ENCODE measurements at places on chromosomes 13 and 19. TPM values are rescaled to one million over a fixed set of nuclear protein-coding genes. Genes with fewer than 3 reads are reported as not detected.

The KANK3 gene
- total RNA-seq = 20.9 TPM

The VSTM1 gene
- total RNA-seq = not detected

The UBE2L5 gene
- not detected for total RNA-seq

The FAAP24 gene
- 0.98 TPM for total RNA-seq

The TARM1 gene
- not detected for total RNA-seq

The PTBP1 gene
- 230 TPM for total RNA-seq

The SELENOV gene
- total RNA-seq = not detected

The METTL21C gene
- total RNA-seq = not detected

The UBL5 gene
- 269 TPM for total RNA-seq

The TNNI3 gene
- not detected for total RNA-seq

The C2CD4C gene
- total RNA-seq = 2.2 TPM

The RFPL4AL1 gene
- not detected for total RNA-seq

The SHISA7 gene
- 0.25 TPM for total RNA-seq

The PSG6 gene
- total RNA-seq = not detected

The NUDT19 gene
- 12.5 TPM for total RNA-seq

The TRPM4 gene
- 22.8 TPM for total RNA-seq

The LSR gene
- total RNA-seq = 32.9 TPM

The KLHL26 gene
- total RNA-seq = 8.3 TPM

The ZNF571 gene
- 2.9 TPM for total RNA-seq

The SIGLEC5 gene
- 0.49 TPM for total RNA-seq

The KIR3DL1 gene
- total RNA-seq = not detected

The CYP4F8 gene
- 0.98 TPM for total RNA-seq

The PGLYRP1 gene
- total RNA-seq = not detected

The MYBPC2 gene
- total RNA-seq = not detected

The LILRB2 gene
- total RNA-seq = 2.0 TPM

The ELAVL1 gene
- total RNA-seq = 40.5 TPM

The OR4F17 gene
- total RNA-seq = not detected

The OR10H3 gene
- total RNA-seq = not detected

The NECTIN2 gene
- total RNA-seq = 72.9 TPM

The MUC16 gene
- total RNA-seq = under 0.01 TPM

The LCP1 gene
- total RNA-seq = 30.9 TPM

The RXFP2 gene
- total RNA-seq = not detected

The HOMER3 gene
- total RNA-seq = 30.9 TPM

The CCNA1 gene
- not detected for total RNA-seq

The ZNF700 gene
- total RNA-seq = 14.7 TPM

The TUBB4A gene
- total RNA-seq = 5.6 TPM

The OVOL3 gene
- total RNA-seq = not detected

Data from vagina (tissue), 2 donors.